Activated CD4-positive, alpha-beta T cell treated with anti-CD3 and anti-CD28 coated beads, Interleukin-2, amount 50 U/mL, for 4 hours (primary cell): ENCODE measurements at places on chromosomes 11 and 22.
A peak's percentile ranks its signal among the peaks of the same experiment; 100 is the strongest.

GRCh38 chr11:68855205-68855981 lies 13.7 kb upstream of the CPT1A start:
- no peak for DNase-seq

DNA sequence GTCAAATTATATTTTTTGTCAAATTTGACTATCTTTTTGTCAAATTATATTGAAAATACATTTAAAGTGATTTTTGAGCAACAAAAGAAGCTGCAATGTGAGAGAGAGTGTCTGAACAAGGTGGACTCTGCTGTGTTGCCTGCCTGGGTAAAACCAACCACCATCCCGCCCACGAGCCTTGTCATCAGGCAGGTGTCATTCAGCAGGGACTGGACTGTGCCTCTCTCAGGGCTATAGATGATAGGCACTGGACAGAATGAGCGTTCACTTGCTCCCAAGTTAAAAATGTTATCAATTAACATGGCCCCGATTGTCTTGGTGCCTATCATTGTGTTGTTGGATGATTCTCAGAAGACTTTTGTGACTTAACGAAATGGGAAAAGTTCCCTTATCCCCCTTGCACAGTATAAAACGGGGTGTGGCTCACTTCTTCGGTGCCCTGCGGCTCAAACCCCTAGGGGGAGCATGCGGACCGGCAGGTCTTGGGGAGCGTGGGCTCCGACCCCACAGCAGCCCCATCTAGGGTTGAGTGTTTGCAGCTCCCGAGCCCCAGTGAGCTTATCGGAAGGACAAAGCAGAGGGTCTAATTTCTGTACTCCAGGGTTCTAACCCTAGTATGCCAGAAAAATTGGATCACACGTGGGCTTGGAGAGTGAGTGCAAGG lies 1.7 kb downstream of the APOL5 start:
- DNase-seq, result no peak

DNA sequence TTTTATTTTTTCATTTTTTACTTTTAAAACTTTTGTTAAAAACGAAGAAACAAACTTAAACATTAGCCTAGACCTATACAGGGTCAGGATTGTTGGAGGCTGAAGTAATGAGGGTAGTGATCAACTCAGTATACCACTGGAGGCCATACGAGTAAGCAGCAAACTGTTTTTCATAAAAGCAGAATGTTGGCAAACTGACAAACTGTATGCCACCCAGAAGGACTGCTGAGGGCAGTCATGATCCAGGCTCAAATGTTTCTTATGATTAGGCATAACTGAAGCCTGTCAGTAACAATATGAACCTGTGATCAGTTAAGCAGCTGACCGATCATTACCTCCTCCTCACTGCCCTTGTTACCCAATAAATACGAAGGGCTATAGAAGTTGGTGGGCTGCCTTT lies 10.2 kb upstream of the SC5D start:
- DNase-seq, result no peak

DNA sequence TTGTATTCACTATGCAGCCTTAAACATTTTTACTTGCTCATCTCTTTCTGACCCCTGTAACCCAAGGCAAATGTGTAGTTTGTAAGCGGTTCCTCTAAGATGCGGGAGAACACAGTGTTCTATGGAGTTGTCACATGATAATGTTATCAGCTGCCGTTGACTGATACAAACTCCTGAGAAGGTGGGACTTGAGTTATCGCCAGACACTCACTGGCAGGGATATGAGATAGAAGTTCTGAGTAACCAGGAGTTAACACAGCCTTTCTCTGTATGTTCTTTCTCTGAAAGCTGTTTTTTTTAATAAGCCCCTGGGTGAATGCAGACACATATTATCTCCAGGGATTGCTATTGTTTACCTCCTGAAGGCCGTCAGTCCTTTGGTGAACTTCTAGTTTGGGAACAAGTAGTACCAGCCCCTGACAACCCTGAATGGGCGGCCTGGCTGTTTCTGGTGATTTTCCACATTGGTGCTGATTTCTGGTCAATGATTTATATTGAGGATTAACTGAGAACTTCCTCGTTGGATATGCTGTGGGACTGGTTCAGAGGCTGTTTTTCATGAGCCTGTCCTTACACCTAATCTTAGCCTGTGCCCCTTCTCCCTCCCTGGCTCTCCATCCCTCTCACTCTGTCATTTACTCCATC lies 155.3 kb upstream of the RASSF10 start:
- no peak for DNase-seq

DNA sequence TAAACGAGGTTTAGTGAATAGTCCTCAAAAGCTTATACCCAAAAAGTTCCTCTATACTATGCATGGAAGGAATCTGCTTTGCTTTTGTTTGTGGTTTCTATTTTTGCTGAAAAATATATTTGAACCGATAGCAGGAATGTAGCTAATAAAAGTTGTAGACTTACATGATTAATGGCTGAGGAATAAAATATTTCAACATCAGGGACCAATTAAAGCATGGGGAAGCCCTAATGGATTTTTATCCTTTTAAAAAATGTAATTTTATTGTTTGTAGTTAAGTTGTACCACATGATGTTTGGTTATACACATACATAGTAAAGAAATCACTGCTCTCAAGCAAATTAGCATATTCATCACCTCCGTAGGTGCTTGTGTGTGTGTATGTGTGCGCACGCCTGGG lies 295.3 kb upstream of the CNTN5 start:
- no peak for DNase-seq

- DNase-seq, result no peak
Measured at GRCh38 chr11:95140397-95141033, 50.9 kb downstream of the ENDOD1 start.

GRCh38 chr11:123193742-123194141 lies 1.3 kb downstream of the CLMP start:
- no peak for DNase-seq

DNA sequence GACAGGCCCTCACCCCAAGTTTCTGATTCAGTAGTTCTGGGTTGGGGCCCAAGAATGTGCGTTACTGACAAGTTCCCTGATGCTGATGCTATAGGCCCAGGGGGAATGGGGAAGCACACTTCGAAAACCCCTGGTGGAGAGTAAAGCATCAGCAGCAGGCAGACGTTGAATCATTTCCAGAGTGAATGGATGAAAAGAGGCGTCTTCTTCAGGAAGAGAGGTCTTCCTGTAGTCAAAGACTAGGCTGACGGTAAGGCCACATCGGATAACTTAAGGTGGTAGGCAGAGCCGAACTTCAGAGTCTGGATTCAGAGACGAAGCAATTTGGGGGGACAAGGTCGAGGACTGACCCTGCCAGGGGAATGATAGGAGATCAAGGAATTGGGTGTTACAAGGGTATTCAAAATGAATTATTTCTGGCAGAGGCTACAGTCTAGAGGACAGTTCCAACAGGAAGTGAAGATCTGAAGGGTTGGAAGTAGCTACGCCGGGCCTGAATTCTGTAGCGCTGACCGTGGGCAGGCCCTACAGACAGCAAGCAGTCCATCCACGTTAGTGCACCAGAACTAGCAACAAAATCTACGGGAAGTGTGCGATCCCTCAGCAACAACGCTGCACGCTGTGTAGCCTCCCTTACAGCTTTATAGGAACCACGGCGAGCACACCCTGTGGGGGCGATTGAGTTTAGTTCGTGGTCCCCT lies 862 bp upstream of the CENATAC start:
- peak; percentile 22 for DNase-seq

- DNase-seq, result no peak
Measured at GRCh38 chr11:124643605-124644425, 21.2 kb downstream of the TBRG1 start.

- DNase-seq, result no peak
Measured at GRCh38 chr11:27991736-27992135, 116.2 kb downstream of the KIF18A start.

- no peak for DNase-seq
Measured at GRCh38 chr11:64790205-64791095, 12.1 kb upstream of the SF1 start.

- DNase-seq, result no peak
Measured at GRCh38 chr11:68542617-68543016, 82.1 kb downstream of the PPP6R3 start.

- no peak for DNase-seq
Measured at GRCh38 chr22:25774575-25775026, 32.6 kb downstream of the MYO18B start.

DNA sequence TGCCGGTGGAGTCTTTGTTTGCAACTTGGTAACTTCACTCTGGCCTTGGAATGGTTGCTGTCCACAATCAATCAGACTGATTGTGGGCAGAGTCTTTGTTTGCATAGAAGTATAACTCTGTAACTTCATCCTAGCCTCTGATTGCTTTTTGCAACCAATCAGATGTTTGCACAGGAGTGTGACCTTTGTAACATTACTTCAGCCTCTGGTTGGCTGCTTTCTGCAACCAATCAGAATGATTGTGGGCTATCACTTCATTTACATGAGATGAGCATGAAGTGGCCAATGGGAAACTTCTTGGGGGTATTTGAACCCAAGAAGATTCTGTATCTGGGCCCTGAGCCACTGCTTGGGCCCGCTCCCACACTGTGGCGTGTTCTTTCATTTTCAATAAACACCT lies 79.6 kb upstream of the CLDN5 start:
- DNase-seq, result no peak

- DNase-seq, result no peak
Measured at GRCh38 chr22:20178075-20178914, 27.4 kb upstream of the CCDC188 start.

DNA sequence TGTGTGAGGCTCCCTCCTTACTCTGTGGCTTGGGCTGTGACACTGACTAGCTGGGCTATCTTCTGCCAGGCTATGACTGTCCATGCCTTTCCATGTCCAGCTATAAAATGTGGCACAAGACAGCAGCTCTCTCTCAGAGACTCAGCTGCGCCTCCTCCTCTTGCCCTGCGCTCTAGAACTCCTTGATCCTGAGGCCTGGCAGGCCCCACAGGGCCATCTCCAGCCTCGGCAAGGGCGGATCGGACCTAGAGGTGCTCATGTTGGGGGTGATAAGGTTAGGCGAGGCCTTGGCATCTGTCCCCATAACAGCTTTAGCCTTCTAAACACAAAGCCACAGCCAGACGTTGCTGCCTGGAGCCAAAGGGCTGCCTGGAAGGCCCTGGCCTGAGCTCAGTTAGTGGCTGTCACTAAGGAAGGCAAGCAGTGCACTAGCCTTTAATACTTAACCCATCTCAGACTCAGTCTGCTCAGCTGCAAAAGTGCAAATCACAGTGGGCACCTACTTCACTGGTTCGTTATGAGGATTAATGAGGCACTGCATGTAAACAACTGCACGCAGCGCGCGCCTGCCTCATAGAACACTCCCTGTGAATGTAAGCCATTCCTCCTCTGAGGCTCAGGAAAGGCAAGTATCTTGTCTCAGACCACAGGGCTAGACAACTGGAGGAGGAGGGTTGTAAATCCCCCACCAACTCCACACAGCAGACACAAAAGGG lies 1.2 kb downstream of the GUCD1 start:
- DNase-seq, result no peak

- no peak for DNase-seq
Measured at GRCh38 chr22:33270596-33270995, 212.4 kb upstream of the SYN3 start.

DNA sequence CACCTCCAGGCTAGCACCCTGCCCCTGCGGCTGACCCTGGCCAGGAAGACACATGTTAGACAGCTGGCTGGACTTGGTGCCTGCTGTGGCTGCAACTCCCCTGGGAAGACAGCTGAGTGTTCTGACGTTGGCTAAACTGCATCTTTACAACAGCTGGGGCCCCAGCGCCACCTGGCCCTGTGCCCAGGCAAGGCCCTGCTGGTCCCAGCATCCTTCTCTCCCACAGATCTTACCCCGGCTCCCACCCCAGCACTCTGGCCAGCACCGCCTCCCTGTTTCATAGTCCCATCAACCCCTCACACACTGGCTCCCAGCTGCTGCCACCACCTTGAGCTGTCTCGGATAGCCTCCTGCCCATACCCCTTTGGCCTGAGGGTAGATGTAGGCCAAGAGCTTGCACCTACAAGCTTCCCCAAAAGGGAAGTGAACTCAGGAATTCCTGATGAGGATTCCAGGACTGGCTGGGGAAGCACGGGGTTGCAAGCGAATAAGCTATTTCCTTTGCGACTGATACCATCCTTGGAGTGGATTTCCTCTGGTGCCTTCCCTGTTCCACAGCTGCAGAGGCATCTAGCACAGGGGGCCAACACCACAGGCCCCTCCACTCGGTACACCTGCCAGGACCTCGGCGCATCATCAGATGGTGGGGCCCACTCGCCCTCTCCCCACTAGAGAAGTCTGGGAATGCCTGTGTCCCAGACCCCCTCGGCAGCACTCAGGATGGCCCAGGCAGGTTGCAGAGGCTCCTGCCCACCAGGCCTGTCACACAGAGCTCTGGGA lies 28.5 kb downstream of the RSPH14 start:
- DNase-seq, result no peak

DNA sequence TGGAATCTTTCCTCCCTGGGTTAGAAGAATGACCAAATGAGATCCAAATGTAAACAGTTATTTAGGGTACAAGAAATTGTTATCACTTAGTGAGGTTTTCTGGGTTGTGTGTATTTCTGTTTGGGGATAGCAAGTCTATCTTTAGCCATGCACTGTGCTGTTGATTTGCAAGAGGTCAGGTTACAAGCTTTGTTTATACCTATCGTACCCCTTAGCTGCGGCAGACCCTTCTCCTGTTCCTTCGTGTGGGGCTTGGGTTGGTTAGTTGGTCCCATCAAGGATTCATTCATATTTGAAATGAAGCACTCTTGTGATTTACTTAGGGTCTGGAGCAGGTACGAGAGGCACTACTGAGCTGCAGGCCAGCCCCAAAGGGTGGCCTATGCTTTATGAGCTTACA lies 72.6 kb downstream of the USP35 start:
- no peak for DNase-seq

- DNase-seq, result peak; percentile 96
Measured at GRCh38 chr11:2992234-2992996, at the start of gene NAP1L4. Gene NAP1L4 (minus strand): TSS chr11:2992329. CDS start chr11:2979220, 13,109 bp downstream.

- no peak for DNase-seq
Measured at GRCh38 chr11:18697576-18697975, 1.0 kb upstream of the TMEM86A start.

- no peak for DNase-seq
Measured at GRCh38 chr11:30387891-30388861, 65.3 kb downstream of the ARL14EP start.

GRCh38 chr22:23399367-23400285 lies 180.5 kb downstream of the IGLL1 start:
- DNase-seq, result no peak

- no peak for DNase-seq
Measured at GRCh38 chr11:128448981-128449713, 138.2 kb downstream of the ETS1 start.
